Vagina (tissue), 2 donors: ENCODE measurements at places on chromosomes 1 and 21.

DNA sequence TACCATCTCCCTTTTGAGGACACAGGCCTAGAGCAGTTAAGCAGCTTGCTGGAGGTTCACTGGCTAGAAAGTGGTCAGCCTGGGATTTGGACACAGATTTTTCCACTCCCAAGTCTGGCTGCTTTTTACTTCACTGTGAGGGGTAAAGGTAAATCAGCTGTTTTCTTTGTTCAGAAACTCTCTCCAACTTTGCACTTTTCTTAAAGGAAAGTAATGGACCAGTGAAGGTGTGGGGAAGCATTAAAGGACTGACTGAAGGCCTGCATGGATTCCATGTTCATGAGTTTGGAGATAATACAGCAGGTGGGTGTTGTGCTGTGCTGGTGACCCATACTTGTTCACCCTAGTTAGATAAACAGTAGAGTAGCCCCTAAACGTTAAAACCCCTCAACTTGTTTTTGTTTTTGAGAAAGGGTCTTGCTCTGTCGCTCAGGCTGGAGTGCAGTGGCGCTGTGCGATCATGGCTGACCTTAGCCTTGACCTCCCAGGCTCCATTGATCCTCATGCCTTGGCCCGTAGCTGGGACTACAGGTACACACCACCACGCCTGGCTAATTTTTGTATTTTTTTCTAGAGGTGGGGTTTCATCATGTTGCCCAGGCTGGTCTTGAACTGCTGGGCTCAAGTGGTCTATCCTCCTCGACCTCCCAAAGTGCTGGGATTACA lies 4.2 kb downstream of the SOD1 start:
- DNase-seq, result no peak

DNA sequence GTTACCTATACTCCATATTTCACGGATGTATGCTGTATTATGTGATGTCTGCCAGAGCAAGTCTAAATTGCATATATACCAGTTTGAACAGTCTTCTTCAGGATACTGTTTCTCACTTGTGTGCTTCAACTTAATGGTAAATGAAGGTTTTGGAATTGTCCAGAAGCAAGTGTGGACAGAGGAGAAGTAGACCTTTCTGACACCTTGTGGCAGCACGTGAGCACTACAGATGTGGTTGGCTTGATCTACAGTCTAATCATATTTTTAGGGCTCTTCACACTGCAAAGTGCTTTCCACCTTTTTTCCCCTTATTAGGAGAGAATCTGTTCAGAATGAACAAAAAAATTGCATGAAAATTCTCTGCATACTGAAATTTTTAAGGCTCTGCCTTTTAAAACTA lies 10.9 kb downstream of the MORC3 start:
- no peak for DNase-seq

DNA sequence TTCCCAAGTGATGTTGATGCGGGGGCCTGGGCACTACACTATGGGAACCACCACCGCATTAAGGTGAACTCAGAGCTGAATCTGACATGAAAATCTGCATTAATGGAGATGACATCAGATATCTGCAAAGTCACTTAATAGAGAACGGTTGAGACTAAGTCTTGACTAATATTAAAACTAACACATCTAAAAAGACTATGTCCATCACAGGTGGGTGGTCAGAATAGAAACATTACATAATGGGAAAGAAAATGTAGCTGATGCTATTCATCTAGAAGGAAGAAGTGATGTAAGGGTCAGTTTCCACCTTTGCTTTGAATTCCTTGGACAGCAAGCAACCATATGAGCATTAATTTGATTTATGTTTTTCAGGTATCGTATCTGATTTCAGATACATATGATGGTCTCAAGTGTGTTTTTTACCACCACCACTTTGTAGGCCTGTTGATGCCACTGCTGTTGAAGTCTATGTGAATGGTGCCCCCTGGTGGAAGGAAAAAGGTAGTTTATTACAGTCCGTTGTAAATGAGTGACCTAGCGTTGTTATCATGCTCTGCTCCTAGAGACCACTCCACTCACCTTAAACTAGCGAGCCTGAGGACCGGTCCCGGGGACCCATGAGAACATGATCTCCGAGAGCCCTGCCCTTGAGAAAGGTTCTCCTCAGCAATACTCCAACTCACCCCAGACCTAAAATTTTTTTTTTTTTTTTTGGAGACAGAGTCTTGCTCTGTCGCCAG lies 73.5 kb downstream of the BACH1 start:
- DNase-seq, result peak; percentile 61

DNA sequence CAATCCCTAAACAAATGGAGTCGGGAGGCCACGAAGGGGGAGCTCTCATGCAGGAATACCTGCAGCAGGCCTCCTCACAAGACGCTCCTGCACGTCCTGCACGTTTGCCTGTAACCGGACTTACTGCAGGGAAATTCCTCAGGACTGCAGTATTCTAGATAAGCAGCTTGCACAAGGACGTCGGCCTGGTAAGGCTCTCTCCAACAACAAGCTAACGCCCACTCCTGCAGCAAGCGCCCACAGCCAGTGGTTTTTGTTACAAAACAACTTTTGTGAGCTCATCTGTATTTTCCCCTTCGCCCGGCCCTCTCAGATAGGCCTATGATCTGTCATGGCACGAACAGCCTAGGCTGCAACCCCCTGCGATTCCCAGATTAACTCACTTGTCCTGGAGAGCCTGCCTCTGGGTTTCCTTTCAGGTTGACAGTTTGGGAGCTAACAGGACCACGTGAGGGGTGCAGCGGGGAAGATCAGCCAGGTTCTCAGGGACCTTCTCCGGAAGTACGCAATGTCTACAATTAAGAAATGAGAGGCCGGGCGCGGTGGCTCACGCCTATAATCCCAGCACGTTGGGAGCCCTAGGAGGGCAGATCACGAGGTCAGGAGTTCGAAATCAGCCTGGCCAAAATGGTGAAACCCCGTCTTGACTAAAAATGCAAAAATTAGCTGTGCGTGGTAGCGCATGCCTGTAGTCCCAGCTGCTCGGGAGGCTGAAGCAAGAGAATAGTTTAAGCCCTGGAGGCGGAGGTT lies 921 bp upstream of the MIB2 start:
- no peak for DNase-seq

- DNase-seq, result no peak
These were observed 226.4 kb upstream of the POGK start for GRCh38 chr1:166612886-166613285.

DNA sequence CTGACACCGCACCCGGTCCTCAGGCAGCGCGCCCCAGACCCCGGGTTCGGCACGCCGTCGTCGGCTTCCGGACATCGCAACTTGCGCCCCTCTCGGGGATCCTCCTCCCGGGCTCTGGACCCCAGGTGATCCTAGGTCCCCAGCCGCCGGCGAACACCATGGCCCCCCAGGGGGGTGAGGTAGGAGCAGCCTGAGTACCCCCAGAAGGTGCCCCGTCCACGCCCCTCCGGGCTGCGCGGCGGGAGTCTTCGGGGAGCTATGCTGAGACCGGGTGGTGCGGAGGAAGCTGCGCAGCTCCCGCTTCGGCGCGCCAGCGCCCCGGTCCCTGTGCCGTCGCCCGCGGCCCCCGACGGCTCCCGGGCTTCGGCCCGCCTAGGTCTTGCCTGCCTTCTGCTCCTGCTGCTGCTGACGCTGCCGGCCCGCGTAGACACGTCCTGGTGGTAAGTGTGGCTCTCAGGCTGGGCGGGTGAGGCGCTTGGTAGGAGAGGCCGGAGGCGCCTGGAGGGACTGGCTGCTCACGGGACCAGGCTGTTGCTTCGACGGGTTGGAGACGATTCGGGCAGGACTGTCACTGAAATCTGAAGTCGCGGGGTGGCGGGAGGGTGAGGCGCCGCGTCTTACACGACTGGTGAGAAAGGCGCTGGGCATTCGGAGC lies 367 bp downstream of the WNT2B start:
- DNase-seq, result no peak

- DNase-seq, result no peak
These were observed 3.0 kb upstream of the HCRTR1 start for GRCh38 chr1:31614414-31615005.

DNA sequence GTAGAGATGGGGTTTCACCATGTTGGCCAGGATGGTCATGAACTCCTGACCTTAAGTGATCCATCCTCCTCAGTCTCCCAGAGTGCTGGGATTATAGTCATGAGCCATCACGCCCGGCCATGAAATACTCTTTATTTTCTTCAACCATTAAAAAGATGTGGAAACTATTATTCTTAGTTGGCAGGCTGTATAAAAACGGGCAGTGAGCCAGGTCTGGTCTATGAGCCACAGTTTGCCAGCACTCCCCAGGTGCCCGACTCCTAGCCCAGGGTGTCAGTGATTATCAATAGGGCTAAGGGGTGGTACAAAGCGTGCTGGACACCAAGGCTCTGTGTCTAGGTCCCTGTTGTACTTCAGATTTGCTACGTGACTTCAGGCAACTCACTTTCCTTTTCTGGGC lies 3.7 kb upstream of the TMEM61 start:
- DNase-seq, result no peak

DNA sequence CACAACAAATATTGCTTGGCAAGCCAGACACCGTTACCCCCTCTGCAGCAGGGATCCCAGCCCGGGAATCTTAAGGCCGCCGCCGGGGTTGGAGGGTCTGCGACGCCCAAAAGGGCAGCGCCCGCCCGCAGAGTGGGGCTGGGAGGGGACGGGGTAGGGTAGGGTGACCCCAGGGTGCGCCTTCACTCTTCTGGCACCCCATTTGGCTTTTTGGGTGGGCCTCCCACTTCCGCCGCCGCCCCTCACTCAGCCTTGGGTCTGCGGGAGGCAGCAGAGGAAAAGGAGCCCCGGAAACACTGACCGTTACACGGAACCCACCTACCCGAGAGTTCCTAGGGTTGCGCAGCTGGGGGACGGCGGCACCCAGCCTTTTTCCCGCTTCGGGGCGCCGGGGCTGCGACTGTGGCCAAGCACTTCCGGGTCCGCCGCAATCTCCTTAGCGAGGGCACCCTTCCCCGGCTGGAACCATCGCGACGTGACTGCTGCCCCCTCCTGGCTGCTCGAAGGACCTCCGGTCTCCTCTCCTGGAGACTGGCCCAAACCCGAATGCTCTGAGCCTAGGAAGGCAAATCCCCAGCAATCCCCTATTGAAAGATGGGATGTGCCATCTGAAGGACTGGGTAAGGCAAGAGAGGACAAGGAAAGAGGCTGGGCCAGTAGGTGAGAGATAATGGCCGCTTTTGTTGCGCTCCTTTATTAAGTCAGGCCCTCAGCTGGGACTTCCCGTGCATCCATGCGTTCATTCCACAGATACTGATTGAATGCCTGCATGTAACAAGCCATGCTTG lies at the start of gene PIGC:
TSS of gene PIGC (minus strand) at position 404 of the 788 bp plus-strand sequence. CDS start 1,447 bp downstream, outside the sequence.
- DNase-seq, result no peak

GRCh38 chr21:19049567-19049966 lies 646.0 kb upstream of the TMPRSS15 start:
- no peak for DNase-seq

GRCh38 chr1:78303620-78304019 lies 187.2 kb upstream of the PTGFR start:
- no peak for DNase-seq

DNA sequence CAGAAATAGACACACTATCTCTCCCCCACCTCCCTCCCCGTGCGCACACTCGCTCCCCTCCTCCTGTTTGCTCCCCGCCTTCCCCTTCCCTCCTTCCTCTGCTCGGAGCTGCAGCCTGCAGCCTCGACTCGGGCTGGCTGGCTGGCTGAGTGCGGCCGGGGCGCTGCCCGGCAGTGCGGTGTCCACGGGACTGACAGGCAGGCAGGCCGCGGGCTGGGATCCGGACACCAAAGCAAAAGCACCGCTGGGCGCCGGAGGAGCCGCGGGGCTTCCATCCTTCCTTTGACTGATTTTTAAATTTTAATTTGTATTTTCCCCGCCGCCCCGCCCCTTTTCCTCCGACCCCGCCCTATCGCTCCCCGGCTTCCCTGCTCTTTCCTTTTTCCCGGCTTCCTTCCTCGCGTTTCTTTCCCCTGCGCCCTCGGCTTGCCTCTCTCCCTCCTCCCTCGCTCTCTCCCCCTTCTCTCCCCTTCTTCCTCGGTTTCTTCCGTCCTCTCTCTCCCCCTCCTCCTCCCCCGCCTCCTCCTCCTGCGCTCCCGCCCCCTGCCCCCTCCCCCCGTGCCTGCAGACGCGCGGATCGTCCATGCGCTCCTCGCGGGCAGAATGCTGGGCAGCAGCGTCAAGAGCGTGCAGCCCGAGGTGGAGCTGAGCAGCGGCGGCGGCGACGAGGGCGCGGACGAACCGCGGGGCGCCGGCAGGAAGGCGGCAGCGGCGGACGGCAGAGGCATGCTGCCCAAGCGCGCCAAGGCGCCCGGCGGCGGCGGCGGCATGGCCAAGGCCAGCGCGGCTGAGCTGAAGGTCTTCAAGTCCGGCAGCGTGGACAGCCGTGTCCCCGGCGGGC lies 109.4 kb downstream of the NAV1 start:
- DNase-seq, result no peak

DNA sequence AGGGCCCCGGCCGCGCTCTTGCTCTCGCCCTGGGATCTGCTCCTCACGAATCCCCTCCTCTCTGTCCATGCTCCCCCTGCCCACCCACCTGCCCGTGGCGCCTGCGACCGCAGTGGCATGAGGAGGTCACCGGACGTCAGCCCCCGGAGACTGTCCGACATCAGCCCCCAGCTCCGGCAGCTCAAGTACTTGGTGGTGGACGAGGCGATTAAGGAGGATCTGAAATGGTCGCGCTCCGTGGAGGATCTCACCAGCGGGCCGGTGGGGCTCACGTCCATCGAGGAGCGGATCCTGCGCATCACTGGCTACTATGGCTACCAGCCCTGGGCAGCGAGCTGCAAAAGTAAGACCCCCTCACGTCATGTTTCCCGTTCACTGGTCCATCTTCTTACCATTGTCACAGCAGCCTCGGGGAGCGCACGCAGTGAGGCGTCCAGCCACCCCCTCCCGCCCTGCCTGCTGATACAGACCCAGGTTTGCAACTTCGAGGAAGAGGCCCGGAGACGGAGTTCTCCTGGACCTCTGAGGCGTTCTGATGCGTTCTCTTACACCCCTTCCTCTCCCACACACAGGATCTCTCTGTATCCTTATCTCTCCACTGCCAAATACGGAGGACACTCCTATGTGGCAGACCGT lies 1.1 kb downstream of the SLC35F3 start:
- DNase-seq, result no peak

DNA sequence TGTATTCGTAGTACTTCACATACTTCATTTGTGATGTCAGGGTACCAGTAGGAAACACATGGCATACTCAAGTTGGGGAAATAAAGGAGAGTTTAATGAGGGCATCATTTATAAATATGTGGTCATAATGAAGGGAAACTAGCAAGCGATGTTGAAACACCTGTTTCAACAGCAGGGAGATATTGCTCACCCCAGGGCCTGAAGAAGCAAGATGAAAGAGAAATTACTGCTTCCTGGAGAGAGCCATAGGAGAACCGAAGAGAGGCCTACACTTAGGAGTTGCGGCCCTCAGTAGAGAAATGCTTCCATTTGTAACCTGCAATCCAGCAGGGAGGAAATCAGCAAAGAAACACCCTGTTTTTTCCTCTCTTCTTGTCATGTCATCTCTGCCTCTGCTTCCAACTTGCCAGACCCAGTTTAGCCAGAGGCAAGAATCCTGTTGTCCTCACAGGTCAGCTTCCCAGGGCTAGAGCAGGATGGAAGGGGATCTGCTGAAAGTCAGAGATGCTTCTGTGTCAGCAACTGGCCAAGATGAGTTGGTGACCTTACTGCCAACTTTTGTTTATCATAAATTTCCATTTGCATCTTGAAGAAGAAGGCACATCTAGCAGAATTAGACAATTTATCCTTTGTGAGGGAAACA lies 67.6 kb upstream of the TSPAN2 start:
- peak; percentile 84 for DNase-seq
